NCI-H1694 treated with DMSO at 0.1 percent for 48 hours (cell line): ENCODE measurements at places on chromosomes 13 and 19.

- DNase-seq = no peak
Measured at GRCh38 chr19:33691030-33691427, 69.3 kb downstream of the CHST8 start.

DNA sequence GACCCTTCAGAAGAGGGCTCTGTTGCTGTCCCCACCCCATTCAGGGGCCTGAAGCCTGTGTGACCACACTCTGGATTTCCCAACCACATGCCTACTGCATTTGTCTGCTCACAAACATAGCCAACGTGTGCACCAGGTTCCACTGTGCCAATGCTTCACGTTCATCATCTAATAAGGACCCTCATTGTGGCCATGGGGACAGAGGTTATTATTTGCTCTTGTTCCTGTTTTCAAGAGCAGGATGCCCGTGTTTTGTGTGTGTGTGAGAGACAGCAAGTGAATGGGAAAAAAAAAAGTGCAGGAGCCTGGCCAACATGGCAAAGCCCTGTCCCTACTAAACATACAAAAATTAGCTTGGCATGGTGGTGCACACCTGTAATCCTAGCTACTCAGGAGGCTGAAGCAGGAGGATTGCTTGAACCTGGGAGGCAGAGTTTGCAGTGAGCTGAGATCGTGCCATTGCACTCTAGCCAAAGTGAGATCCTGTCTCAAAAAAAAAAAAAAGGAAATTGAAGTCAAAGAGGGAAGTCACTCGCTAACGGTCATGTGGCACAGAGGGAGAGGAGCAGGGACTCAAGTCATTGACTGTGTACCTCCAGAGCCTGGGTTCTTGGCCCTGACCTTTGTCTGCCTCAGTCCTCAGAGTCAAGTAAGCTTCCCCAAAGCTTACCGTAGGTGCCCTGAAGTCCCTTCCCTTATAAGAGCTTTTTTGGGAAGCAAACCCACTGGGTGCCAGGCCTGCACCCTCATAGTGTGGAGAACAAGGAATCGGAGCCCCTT, 6.9 kb downstream of the B3GNT8 start:
- DNase-seq = no peak

DNA sequence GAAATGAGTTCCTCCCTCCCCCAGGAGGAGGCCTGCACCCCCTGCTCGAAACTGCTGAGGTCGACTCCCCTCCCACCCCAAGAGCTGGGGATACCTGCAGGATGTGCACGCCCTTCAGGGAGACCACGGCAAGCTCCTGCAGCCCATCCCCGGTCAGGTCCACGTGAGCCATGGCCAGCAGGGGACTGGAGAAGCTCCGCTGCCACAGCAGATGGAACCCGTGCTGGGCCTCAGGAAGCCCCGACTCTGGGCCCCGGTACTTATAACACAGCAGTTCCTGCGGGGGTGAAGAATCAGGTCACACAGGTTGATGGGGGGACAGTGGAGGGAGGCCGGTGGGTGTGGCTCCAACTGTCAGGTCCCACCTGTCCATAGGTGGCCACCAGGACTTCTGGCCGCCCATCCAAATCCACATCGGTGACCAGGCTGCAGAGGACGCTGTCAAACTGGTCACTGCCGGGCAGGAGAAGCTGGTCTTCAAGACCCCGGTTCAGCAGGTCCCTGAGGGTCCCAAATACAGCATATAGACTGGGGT, 4.8 kb upstream of the SLC8A2 start:
- no peak for DNase-seq

- no peak for DNase-seq
Measured at GRCh38 chr13:110450016-110450900, 111.3 kb downstream of the RAB20 start.

- DNase-seq = no peak
Measured at GRCh38 chr13:48750588-48751383, 97.1 kb downstream of the CYSLTR2 start.

DNA sequence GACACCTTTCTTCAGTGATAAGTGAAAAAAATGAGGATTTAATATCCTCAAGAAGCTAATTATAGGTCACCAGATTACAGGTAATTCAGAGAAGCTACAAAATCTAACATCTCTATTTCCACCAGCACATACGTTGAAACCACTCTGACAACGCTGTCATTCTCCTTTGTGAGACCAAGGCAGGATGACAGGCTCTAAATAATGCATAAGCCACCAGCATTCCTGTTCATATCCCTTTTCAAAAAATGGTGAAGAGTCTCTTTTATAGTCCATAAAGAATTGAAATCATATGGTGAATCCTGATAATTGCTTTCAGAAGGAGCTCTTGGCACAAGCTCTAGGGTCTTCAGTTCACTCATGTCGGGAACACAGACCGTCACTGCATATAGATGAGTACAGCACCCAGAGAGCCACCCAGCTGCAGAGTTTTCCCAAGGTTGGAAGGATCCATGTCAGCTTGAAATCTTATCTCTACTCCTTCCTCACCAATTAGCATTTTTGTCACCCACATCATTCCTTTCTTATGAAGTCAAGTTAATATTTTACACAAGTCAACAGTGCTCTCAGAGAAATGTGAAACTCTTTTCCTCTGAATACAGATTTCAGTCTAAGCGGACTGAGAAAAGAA, 431.4 kb downstream of the TBC1D4 start:
- no peak for DNase-seq
